ENCODE measurements at places on chromosomes 3 and 15.

- DNase-seq = no peak
These were observed 235.2 kb downstream of the GREM1 start for GRCh38 chr15:32952901-32953532.

GRCh38 chr15:74420193-74420905 lies 13.4 kb downstream of the SEMA7A start:
- DNase-seq = no peak

- DNase-seq = no peak
These were observed 89.4 kb downstream of the EFL1 start for GRCh38 chr15:82173108-82173507.

DNA sequence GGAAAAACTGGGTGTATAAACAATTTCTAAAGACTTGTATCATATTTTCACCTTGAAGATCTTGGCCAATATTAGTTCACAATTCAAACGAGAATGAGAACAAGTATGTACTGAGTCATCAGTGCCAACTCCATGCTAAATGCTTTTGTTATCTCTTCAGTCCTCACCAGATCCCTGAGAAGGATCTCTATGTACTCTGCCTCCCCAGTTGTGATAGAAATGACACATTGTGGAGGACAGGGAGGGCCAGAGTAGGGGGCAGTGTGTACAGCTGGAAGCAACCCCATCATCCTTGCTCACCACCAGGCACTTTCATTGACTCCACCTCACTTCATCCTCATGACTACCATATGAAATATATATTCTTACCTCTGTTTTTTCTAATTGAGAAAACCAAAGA lies 353.7 kb upstream of the SOX2 start:
- peak; percentile 28 for DNase-seq

- no peak for DNase-seq
These were observed 126.5 kb upstream of the THBS1 start for GRCh38 chr15:39454189-39454986.

DNA sequence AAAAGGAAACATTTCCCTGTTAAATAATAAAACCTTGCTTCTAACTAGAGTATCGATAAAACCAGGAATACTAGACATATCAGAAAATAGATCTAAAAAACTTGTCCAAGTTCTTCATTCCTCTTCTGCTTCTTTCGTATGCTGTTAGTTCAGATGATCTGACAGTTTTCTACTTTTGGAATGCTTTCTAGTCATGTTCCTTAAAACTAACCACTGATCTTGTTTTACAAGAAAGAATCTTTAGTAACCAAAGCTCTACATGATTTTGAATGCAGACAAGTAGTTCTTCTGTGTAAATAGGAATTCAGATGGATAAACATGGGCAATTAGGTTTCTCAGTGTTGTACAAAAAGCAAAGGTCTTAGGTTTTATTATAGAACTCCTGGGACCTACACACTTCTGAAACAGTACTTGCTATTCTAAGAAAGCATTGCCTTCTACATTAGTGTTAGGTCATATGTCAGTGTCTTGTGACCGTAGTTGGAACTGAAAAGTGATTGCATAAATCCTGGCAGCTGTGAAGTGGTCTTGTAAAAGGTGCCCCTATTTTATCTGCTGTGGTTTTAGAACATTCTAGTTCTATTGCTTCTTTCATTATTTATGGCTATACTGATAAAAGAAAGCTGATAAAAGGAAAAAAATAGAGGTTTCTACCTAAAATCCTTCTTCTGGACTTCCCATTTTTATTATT lies 40.7 kb downstream of the SNRK start:
- DNase-seq = no peak

DNA sequence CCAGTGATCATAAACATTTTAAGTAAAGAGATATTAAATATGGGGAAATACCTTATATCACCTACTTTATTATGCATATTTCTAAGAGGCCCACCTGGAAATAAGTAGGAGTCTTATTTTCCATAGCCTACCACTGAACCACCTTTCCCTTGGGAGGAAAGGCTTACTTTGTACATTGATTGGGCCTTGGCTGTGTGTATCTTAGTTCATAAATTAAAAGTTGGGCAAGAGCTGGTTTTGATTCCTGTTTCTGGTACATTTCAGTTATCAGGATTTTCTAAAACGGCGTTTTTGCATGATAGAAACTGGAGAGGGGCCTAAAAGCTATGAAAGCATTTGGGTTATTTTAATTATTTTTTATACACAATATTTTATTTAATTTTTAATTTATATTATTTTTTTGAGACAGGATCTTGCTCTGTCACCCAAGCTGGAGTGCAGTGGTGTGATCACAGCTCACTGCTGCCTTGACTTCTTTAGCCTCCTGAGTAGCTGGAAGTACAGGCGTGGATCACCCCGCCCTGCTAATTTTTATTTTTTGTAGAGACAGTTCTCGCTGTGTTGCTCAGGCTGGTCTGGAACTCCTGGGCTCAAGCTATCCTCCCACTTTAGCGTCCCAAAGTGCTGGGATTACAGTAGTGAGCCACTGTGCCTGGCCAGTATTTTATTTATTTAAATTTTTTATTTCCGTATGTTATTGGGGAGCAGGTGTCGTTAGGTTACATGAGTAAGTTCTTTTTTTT lies 2.6 kb downstream of the GMPS start:
- no peak for DNase-seq

DNA sequence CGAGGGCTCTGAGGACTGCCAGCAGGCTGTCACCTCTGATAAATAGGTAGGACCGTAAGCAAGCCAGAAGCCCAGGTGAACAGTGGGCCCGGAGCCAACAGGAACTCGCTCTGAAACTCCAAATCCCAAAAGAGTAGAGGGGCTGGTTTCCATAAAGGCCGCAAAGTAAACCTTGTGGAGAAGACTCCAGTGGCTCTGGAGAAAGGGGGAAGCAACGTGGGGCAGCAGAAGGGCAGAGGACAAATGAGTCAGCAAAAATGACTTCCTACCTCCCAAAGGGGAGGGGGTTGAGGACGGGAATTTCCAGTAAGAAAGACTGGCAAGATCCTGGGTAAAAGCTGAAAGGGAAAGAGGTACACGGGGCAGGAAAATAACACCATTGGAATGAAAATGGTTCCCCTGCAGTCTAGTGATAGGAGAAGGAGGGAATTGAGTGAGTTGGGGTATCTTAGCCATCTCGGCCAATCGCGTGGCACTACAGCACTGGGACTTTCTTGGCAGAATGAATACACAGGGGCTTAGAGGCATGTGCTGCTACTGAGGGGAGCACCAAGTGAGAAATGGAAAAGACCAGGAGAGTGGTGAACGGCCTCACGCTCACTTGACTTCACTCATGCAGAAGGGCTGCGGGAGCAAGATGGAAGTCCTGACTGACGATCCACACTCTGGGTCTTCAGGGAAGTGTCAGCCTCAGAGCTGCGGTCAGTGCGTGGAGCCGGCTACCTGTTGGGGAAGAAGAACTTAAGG lies 33.2 kb downstream of the BMF start:
- no peak for DNase-seq

Data from epithelial cell of esophagus (primary cell).